ENCODE measurements at places on chromosomes 3 and 15.
A peak's percentile ranks its signal among the peaks of the same experiment; 100 is the strongest.

DNA sequence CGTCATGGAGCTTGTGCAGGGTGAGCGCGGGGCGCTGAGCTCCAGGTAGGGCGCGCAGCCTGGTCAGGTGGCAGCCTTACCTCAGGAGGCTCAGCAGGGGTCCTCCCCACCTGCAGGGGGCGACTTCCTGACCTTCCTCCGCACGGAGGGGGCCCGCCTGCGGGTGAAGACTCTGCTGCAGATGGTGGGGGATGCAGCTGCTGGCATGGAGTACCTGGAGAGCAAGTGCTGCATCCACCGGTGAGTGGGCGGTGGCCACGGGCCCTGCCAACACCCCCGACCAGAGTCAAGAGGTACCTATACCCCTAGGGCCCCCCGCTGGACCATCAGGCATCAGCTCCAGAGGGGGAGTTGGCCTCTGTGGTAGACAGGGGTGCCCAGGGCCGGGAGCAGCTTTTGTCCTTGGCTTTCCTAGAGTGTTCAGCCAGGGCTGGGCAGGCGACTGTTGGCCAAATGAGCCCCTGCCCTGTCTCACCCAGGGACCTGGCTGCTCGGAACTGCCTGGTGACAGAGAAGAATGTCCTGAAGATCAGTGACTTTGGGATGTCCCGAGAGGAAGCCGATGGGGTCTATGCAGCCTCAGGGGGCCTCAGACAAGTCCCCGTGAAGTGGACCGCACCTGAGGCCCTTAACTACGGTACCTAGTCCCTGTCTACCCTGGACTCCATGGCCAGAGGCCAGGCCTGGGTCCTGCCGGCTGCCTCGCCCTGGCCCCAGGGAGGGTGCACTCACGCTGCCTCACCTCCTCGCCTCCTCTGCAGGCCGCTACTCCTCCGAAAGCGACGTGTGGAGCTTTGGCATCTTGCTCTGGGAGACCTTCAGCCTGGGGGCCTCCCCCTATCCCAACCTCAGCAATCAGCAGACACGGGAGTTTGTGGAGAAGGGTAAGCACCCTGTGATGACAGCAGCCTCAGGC lies 9.1 kb downstream of the FES start:
- no peak for DNase-seq

GRCh38 chr3:123317716-123318115 lies 116.0 kb downstream of the SEC22A start:
- DNase-seq, result no peak

GRCh38 chr3:38545983-38546382 lies 49.8 kb downstream of the EXOG start:
- no peak for DNase-seq

DNA sequence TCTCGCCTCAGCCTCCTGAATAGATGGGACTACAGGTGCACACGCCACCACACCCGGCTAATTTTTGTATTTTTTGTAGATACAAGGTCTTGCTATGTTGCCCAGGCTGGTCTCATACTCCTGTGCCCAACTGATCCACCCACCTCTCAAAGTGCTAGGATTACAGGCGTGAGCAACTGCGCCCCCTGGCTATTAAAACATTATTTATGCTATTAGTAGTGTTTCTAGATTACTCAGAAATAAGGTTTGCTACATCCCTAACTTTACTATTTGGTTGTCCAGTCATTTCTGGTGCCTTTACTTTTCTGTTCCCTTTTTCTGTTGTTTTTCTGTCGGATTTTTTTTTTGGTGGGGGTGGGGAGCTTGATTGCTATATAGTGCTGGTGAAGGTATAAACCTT lies 393.6 kb upstream of the TPM1 start:
- no peak for DNase-seq

DNA sequence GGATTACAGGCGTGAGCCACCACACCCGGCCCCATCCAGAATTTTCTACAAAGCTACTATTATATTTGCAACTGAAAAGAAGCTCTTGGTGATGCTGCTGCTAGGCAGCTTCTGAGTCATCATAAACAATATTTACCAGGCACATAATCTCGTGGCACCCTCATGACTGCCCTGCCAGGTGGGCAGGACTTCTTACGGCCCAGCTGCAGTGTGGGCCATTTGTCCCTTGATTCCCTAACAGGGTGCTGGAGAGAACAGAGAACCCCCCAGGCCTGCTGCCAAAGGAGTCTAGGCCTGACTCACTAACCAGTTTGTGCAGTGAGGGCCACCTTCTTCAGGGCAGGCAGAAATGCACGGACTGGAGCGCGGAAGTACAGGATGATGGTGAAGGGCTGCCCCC lies 4.9 kb downstream of the EPB42 start:
- no peak for DNase-seq

GRCh38 chr3:78645628-78646310 lies 1122.0 kb downstream of the ROBO1 start:
- DNase-seq, result no peak

- no peak for DNase-seq
These were observed 1080.5 kb downstream of the IGSF11 start for GRCh38 chr3:117954131-117954530.

- DNase-seq, result no peak
These were observed 6.4 kb downstream of the COL8A1 start for GRCh38 chr3:99644746-99645145.

DNA sequence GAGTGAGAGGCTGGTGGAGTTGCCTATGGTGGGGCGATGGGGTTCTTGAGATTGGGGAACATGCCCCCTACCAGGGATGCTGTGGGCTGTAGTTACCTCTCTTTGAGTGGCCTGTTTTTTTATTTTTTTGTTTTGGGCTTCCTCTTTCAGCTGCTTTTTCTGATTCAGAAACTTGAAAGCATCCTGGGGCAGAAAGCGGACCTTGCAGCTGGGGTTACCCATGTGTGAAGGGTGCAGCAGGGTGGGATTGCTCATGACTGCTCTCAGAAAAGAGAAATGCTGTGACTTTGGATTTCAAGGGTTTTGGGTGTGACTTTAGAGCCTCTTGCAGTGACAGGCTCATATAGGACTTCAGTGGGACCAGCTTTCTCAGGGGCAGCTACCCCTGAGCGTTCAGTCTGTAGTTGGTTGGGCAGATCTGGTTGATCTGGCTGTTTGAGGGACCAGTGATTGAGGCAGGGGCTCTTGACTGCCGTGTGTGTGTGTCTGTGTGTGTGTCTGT lies 1.8 kb downstream of the LIMD1 start:
- no peak for DNase-seq

- DNase-seq, result no peak
These were observed 360.9 kb upstream of the TRIM42 start for GRCh38 chr3:140316868-140317400.

DNA sequence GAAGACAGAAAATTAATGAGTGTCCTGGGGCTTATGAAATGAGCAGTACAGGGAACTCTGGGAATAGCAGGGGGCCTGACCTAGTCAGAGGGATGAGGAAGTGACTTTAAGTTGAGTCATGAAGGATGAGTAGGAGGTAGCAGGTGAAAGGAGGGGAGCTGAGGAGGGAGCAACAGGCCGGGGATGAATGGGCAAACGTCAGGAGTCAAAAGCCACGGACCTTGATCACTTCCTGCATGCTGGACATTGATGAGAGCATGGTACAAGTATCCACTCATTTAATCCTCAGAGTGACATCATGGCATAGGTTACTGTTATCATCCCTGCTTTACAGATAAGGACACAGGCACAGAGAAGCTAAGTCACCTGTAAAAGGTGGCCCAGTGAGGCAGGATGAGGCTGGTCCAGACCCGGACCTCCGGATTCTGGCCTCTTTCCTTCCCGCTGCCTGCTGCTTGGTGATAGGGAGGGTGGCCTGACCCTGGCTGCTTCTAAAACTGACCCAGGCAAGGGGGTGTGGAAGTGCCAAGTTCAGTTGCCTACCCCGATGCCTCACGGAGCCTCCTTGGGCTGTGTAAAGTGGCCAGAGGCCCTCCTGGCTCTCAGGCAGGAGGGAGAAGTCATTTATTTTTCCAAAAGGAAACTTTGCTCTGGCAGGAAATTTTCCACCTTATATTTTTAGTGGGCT lies 7.6 kb downstream of the CORO2B start:
- DNase-seq, result peak; percentile 97

DNA sequence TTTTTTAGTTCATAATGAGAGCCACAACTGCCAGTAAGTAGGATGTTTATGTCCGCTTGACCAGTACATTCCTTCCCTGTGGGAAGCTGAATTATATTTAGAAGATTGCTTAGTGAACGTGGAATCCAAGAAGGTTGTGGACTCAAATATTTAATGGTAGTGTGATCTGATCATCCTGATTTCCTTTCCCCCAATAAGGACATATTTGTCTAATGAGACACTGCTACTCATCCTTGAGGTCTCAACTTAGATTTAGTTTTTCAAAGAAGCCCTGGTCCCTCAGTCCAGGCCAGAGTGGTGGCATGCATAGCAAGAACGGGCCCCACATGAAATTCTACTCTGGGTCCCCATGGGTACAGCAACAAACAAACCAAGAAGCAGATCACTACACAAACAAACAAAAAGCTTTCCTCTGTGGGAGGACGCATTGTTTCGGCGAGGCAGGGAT lies 60.8 kb downstream of the USP13 start:
- DNase-seq, result no peak

GRCh38 chr3:65439641-65440284 lies 599.0 kb downstream of the MAGI1 start:
- DNase-seq, result peak; percentile 13

GRCh38 chr15:71357967-71358366 lies 242.7 kb downstream of the THSD4 start:
- no peak for DNase-seq

GRCh38 chr3:189158034-189158433 lies 13.7 kb upstream of the TPRG1 start:
- DNase-seq, result no peak

- DNase-seq, result peak; percentile 7
These were observed at the start of gene SHF for GRCh38 chr15:45187894-45188830. SHF (minus strand) TSS chr15:45187966; CDS start chr15:45187951, 15 bp downstream.

DNA sequence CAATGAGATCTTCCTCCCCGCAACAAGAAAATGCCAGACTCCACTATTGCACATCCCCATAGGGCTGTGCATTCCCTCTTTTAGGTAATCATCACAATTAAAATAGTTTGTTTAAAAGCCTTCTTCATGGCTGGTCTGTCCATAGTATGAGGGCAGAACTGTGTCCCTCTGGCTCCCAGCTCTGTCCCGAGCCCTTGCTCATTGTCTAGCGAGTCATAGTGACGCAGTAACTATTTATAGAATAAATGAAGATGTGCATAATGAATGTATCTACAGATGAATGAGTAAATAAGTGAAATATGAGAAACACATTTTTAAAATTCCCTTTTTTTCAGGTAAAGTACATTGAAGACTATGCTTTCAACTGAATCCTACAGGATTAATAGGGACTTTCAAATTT lies 128.4 kb upstream of the TMC3 start:
- DNase-seq, result no peak

DNA sequence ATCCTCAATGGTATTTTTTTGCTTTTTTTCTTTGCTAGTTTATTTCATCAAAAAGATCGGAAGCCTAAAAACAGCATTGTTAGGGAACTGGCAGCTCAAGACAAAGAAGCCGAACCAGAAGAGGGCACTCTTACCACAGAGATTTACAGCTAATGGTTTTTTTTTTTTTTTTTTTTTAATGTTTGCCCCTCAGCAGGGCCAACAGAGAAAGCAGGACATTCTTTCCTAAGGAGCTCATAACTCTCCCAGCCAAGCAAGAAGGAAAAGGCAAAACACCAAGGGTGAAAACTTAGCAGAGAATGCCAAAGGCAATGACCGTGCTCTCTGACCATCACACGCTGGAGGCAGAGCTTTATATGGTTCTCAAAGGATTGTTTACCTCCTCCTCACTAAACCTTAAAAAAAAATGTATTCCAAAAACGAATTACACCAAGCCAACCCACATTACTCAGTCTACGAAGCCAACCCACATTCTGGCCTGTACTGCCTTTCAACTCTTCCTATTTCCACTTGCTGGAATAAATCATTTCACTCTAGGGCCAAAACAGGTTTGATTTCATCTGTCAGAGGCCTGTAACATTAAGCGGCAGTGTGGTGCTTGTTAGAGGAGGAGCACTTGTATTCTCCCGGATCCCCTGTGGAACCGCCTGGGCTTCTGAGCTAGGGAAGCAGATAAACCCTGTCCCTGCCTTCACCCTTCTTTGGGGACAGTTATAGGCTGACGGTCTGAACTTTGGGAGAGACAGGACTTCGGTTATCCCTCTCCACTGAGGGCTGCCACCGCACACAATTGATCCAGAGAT lies 35.6 kb upstream of the GYG1 start:
- DNase-seq, result peak; percentile 15

DNA sequence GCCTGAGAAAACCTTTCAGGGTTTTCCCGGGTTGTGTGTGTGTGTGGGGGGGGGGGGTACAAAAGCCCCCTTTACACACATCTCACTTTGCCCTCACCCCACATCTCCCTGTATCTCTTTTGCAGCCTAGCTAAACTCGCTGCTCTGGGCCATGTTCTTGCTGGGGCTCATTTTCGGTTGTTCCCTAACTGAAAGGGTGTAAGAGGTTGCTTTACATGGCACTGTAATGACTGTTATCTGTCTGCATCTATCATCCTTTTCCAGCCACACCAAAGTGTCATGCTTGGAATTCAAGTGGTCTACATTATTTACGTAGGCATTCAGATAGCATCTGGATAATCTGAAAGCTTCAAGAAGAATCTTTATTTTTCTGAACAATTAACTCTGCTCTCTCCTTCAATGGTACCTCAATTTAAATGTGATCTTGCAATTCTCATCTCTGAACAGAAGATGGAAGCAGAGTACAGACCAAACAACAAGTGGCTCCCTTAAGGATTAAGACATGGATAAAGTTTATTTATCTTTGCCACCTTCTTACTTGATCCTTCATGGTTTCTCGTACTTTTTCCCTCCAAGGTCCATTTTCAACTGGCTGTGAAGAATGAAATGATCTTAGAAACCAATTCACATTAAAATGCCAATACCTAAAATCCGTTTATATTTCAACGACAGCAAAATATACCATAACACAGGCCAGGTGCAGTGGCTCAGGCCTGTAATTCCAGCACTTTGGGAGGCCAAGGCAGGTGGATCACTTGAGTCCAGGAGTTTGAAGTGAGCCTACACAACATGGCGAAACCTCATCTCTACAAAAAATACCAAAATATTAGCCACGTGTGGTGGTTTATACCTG lies 34.9 kb downstream of the DCLK3 start:
- DNase-seq, result peak; percentile 21

DNA sequence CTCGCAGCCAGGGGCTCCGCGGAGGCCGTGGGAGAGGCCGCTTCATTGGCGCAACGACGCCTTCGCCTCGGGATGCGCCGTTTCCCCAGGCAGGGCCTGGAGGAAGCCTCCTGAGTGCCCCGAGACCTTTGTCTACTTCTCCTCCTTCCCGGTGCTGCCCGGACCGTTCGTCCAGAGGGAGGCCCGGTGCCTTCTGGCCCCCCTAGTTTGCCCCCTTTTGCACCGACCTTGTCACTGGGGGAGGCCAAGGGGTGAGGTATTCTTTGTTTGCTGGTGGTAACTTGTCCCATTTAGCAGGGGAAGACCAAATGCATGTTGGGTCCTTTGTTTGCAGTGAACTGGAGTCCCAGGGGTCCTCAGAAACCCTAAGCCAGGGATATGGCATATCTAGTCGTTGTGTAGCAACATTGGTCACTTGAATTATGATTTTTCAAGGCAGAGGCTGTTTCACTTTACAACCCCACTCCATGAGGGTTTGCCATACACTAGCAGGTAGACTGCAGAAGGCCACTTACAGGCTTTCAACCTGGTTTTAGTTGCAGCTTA lies 615 bp downstream of the DHX30 start:
- DNase-seq, result no peak

Data from SW 1271 (cell line).